Pancreas (tissue), 10 donors: ENCODE measurements at places on chromosomes 6 and 20. TPM values are rescaled to one million over a fixed set of nuclear protein-coding genes. Genes with fewer than 3 reads are reported as not detected.

RAET1E gene
- not detected for total RNA-seq

DCBLD1 gene
- 4.8 TPM for total RNA-seq

HSPA12B gene
- total RNA-seq, result 1.3 TPM

DSE gene
- 1.8 TPM for total RNA-seq

VEGFA gene
- total RNA-seq, result 127 TPM
